ENCODE measurements at places on chromosomes 2 and 18.

DNA sequence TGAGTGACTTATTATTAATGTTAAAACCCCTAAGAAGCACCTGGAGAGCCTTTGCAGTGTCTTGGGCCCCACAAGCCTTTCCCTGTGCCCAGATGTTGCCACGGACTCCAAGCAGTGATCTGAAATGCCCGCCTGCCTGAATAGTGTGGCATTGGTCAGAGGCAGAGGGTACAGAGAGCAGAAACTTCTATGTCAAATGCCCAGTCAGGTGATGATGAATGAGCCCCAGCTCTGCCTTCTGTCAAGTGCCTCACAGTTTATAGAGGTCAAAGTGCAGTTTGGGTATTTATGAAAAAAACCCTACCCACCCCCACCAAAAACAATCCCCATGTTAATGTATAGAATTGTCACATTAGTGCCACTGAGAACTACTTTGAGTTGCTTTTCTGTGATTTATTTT, 170.0 kb upstream of the SIX3 start:
- DNase-seq: no peak

DNA sequence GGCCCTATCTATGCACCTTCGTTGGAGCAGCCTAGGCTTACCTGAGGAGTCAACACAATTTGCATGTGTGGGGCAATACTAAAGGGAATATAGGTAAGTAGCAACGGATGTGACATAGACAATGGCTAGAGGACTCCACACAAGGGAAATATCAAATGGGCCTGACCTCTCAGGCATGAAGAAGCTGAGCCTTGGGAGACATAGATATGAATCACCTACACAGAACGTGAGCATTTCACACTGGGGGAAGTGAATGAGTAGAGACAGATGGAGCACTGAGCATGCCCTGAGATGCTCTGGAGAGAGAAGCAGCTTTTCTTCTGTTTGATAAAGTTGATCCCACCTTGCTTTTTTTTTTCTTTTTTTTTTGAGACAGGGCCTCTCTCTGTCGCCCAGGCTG, 97.9 kb downstream of the ATL2 start:
- DNase-seq: no peak

GRCh38 chr2:45123065-45123464, 113.8 kb upstream of the SIX2 start:
- DNase-seq: no peak

DNA sequence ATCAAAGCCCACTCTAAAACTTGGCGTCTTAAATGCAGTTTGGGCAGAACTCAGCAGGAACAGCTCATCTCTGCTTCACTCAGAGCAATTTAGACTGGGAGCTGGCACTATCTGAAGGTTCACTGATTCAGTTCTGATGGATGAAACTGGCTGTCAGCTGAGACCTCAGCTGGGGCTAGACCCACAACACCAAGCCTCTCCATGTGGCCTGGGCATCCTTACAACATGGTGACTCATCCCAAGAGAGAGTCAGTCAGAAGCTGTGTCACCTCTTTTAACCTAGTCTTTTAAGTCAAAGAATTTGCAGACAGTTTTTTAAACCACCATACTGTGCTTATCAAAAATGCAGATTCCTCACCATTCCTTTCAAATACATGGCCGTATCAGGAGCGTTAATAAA, 62.6 kb upstream of the ZNF397 start:
- no peak for DNase-seq

GRCh38 chr2:199370150-199370780, 87.5 kb downstream of the SATB2 start:
- no peak for DNase-seq

DNA sequence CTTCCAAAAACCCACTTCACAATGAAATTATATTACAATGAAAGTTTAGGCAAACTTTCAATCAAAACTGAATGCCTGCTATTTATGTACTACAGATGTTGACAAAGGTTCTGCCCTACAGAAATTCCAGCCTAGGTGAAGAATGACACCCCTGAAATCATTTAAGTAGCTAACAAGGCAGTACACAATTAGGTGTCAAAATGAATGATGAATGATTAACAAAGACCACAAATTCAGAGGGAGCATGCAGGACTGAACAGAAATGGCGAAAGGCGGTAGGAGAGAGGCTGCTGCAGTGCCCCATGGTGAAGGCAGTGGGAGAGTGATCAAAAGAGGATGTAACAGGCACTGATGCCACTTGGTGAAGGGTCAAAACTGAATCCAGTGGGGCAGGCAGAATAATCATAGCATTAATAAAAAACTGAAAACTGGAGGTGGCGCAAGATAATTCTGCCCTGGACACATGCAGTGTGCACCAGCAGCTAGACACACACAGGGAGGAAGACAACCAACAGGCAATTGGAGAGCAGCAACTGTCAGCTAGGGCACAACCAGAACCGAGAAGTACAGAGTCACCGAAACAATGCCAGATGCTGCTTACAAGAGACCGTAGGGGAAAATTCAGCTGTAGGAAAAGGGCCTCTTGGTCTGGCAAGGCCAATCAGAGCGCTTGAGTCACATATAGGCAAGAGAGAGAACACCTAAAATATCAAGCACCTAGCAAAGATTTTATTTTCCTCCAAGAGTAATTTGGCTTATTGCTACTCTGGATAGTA, 4.5 kb downstream of the TMEM131 start:
- no peak for DNase-seq

DNA sequence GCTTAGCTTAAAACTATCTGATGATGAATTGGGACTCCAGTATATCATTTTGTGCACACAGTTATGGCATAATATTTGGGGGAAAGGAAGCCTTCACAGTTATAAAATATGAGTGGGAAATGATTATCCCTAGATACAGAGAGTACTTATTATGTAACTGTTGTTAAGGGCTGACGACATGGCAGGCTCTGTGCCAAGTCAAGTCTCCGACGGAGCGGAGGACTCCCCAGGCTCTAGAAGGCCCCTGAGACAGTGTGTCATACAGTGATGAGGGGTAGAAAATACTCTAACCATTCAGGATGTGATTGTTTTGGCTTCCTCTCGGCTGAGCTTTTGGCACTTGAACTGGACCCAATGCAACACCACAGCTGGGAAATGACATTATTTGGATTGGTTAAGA, 211.8 kb downstream of the SLC8A1 start:
- DNase-seq: no peak

- DNase-seq: peak; percentile 4
These were observed 47.7 kb upstream of the PLB1 start for GRCh38 chr2:28447943-28448792.

GRCh38 chr18:61198486-61198885, 134.7 kb upstream of the CDH20 start:
- DNase-seq: no peak

DNA sequence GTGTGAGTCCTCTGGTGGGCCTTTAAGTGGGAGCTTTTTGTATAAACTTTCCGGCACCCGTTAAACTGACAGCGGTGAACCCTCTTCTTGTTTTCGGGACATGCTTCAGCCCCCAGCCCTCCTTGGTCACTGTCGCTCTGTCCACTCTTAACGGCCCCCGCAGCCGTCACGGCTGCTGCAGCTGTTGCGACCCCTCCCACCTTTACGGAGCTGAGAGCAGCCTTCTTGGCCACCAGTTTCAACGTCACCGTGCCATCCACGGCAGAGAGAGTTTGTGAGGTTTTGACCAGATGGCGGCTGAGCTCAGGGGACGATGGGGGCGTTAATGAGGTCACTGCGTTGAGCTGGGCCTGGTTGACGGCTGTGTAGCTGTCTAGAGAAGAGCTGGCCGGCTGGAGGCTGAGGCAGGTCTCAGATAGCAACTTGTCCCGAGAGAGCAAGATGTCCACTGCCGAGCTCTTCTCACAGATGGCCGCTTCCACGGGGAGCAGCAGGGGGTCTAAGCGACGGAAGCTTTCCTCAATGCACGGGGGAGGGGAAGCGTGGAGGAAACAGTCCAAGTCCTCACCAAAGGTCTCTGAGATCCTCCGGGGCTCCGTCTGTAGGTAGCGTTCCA, 41.9 kb downstream of the KLF7 start:
- DNase-seq: no peak

- DNase-seq: no peak
These were observed 55.7 kb upstream of the REL start for GRCh38 chr2:60825666-60826065.

GRCh38 chr2:152437276-152438108, 102.5 kb downstream of the FMNL2 start:
- DNase-seq: no peak

GRCh38 chr2:128414351-128414750, 95.7 kb upstream of the HS6ST1 start:
- DNase-seq: no peak

DNA sequence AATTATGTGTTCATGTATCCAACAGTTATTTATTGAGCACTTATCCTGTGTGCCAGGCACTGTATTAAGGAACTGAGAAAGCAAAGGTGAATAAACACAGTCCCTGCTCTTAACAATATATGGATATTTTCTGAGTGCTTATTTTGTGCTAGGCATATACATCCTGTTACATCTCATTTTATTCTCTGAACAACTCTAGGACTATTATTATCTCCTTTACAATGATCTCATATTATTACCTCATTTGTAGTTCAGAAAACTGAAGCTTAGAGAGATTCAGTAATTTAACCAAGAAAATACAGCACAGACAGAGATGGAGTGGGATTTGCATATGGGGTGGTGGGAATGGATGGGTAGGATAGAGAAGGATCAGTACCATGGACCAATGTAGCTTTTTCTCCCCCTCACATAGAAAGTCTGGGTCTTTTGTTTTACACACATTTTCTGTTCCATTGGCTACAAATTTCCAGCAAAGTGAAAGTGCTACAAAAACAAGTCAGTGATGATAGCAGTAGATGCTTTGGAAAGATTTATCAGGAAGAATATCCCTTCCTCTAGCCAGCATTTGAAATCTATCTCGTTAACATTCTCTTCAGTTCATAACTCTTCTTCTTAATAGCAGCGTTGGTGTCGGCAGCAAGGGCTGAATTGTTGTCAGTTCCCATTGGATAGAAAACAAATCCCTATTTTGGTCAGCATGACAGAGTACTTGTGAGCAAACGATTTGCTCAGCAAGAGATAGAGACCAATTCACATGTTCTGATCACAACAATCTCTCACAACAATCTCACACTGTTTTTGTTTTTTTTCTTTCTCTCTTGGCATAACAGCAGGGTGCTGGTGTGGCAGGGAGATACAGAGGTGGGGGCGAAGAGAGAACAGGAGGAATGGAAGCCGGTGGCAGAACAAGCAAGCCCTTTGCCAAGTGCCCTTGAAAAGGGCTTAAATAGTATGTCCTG, 102.2 kb upstream of the KCTD1 start:
- peak; percentile 69 for DNase-seq

GRCh38 chr2:207224791-207225482, 59.2 kb upstream of the KLF7 start:
- DNase-seq: no peak

DNA sequence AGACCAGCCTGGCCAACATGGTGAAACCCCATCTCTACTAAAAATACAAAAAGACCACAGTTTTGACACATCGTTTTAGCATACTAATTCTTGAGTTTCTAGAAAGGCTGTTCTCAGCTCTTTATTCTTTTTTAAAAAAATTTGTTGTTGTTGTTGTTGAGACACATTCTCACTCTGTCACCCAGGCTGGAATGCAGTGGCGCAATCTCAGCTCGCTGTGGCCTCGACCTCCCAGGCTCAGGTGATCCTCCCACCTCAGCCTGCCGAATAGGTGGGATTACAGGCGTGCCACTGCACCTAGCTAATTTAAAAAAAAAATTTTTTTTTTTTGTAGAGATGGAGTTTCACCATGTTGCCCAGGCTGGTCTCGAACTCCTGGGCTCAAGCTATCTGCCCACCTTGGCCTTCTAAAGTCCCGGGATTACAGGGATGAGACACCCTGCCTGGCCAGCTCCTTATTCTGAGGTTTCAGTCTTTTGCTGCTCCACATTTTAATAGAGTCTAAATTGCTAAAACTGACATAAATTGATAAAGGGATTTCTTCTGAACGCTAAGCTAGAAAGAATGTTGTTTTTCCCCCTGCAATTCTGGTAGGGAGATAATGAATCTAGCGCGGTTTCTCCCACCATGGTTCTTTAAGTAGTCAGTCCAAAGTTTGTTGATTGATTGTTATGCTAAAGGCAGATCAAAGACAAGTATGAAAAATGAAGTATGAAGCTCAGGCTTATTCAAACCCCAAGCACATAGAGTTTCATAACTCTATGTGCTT, 32.6 kb upstream of the CABLES1 start:
- no peak for DNase-seq

- DNase-seq: no peak
These were observed 85.4 kb downstream of the STPG4 start for GRCh38 chr2:47069628-47070154.
